ENCODE measurements at places on chromosomes 2 and 18. TPM values are rescaled to one million over a fixed set of nuclear protein-coding genes. Genes with fewer than 3 reads are reported as not detected.

ALLC gene
- not detected for total RNA-seq

AMMECR1L gene
- total RNA-seq, result 24.2 TPM

TNFAIP6 gene
- 0.13 TPM for total RNA-seq

CPO gene
- 0.19 TPM for total RNA-seq

GCG gene
- not detected for total RNA-seq

CAPN10 gene
- total RNA-seq, result 31.5 TPM

CDH2 gene
- total RNA-seq, result 4.7 TPM

IL36G gene
- total RNA-seq, result not detected

RTP5 gene
- not detected for total RNA-seq

TMEM200C gene
- total RNA-seq, result not detected

HOXD8 gene
- 12.6 TPM for total RNA-seq

LYPD6 gene
- 15.9 TPM for total RNA-seq

POMC gene
- 0.76 TPM for total RNA-seq

GALNT14 gene
- total RNA-seq, result 0.13 TPM
